T-helper 22 cell (primary cell): ENCODE measurements at places on chromosomes 6 and 20.

GRCh38 chr6:141029908-141030307 is 1102.8 kb upstream of the GJE1 start:
- DNase-seq: no peak

DNA sequence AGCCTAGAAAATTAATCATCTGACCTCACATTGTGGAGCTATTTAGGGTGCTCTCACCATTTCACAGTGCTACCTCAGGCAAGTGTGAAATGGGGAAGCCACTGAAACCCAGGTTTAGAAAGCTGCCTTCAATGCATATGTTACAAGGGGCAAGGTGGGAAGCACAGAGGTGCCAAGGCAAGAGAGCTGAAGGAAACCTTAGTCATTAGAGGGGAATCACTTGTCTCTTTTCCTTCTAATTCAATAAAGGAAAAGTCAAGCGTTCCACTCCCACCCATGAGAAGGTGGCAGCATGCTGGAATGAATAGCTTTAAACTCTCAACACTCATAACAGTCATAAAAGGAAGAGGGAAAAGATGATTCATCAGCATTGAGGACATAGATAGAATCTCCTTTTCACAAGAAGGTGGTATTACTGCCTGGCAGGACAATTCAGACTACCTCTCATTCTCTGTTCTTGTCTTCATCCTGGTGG is 251.9 kb upstream of the IRAK1BP1 start:
- DNase-seq: no peak

DNA sequence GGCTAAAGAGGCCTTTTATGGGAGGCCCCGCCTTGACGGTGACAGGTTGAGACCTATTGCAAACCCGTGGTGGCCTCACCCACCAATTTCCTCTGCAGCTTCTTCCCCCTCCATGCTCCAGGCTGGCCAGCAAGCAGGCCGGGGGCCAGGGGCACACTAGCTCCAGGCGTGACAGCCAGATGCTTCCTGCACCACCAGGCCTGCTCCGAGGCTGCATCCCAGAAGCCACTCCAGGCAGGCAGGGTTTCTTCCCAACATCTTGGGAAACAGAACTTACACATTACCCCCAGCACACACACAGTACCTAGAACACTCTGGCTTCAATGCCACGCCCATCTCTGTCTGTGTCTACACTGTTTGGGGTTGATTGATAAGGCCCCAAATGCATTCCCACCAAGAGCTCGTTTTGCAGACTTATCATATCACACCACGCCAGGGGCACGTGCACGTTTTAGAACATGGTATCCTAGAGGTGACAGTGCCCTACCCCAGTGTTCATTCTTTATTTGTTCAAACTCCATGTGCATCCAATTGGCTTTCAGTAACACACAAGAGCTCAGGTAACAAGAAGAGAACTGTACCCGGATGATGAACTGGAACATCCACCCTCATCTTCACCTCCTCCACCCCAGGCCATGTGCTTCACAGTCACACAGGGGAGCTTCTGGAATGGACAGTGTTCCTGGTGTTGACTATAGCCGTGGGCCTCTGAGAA is 221.4 kb upstream of the RREB1 start:
- DNase-seq: no peak

DNA sequence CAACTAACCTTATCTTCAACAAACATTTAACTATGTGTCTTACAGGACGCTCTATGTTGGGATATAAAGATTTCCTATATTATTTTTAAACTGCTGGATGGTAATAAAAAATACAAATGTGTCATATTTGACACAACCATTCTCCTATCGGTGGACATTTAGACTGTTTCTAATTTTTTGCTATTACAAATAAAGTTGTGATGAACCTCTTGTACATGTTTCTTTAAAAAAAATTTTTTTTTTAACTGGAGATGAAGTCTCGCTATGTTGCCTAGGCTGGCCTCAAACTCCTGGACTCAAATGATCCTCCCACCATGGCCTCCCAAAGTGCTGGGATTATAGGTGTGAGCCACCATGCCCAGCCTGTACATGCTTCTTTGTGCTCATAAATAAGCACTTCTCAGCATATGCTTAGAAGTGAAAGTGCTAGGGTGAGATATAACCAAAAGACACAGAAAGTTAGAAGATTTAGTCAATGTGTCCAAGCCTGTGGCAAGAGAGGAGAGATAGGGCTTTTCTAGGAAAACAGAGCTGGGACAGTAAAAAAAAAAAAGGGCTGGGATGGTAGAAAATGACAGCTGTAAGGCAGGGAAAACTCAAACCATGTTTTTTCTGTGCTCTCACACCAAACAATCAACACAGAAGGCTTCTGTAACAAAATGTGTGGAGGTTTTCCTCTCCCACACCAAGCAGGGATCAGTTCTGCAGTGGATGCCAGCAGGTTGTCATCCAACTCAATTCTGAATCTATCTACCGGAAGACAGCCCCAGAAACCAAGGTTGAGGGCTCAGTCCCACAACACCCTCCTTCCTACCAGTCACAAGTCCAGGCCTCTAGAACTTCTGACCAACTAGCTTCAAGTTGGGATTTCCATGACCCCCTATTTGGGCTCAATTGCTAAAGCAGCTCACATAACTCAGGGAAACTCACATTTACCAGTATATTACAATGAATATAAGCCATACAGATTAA is 70.0 kb upstream of the SMIM29 start:
- DNase-seq: no peak

GRCh38 chr6:27288136-27289044 is 23.7 kb downstream of the POM121L2 start:
- DNase-seq: no peak

DNA sequence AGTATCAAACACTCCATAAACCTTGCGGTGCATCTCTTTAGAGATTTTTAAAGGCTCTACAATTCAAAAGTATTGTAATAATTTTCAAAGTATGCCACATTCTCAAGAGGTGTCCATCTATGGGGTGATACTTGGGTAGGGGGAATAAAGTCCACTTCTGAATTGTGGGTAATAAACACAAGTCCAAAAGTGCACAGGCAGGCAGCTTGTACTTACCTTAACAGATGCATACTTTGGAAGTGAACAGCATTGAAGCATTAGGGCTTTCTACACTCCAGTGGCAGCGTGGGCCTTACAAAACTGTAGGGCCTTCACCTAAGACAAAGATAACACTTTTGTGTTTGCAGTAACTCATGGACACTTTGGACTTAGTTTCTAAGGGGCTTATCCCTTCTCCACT is 58.6 kb downstream of the AIG1 start:
- no peak for DNase-seq

GRCh38 chr6:163814494-163815364 is 400.2 kb downstream of the QKI start:
- DNase-seq: no peak

DNA sequence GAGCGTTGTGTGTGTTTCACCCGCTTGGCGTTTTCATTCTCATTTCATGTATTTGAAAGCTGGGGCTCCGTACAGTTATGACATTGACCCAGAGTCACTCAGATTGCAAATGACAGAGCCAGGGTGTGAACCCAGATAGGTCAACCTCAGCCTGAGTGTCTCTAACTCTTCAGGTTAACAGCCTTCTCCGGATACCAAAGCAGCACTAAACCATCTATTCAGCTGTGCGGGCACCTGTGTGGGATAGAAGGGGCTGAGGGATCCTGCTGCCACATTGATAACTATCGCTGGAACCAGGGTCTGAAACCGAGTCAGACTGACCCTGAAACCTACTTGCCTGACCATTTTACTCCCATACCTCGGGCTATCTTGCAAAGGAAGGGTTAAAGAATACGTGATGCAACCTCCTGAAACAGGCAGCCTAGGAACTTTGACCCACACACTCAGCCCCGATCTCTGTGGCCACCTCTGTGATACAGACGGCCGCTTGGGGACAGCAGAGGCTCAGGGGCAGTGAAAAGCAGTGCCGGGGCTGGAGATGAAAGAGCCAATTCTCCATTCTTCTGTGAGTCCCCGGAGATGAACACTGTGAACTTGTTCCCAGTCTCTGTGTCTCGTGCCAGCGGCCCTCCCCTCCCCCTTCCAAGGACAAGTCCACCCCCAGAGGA is 233.5 kb upstream of the QKI start:
- DNase-seq: no peak
